Nucleus accumbens (tissue), 56 donors: ENCODE measurements at places on chromosomes 7 and 10.
A peak's percentile ranks its signal among the peaks of the same experiment; 100 is the strongest.

DNA sequence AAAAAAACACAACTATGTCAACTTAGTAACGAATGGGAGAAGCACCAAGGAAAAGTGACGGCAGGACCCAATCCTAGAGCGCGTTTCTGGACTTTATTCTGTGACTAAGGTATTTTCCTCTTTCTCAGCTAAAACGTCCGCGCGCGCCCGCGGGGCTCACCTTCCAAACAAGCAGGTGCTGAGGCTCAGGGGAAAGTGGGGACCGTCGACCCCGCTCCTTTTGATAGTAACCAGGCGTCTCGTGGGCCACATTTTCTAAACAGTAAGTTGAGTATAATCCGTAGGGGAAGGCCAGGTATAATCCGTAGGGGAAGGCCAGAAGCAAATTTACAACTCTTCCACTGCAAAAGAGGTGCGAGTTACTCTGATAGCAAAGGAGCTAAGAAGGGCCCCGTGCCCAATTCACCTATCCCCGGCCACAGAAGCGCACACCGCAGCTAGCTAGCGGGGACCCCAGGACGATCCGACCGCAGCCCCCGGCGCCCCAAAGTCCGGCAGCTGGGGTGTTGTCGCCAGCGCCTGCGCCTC is 743 bp downstream of the MKI67 start:
- DNase-seq = no peak

GRCh38 chr7:6278749-6279310 is 6.4 kb upstream of the CYTH3 start:
- DNase-seq = no peak

DNA sequence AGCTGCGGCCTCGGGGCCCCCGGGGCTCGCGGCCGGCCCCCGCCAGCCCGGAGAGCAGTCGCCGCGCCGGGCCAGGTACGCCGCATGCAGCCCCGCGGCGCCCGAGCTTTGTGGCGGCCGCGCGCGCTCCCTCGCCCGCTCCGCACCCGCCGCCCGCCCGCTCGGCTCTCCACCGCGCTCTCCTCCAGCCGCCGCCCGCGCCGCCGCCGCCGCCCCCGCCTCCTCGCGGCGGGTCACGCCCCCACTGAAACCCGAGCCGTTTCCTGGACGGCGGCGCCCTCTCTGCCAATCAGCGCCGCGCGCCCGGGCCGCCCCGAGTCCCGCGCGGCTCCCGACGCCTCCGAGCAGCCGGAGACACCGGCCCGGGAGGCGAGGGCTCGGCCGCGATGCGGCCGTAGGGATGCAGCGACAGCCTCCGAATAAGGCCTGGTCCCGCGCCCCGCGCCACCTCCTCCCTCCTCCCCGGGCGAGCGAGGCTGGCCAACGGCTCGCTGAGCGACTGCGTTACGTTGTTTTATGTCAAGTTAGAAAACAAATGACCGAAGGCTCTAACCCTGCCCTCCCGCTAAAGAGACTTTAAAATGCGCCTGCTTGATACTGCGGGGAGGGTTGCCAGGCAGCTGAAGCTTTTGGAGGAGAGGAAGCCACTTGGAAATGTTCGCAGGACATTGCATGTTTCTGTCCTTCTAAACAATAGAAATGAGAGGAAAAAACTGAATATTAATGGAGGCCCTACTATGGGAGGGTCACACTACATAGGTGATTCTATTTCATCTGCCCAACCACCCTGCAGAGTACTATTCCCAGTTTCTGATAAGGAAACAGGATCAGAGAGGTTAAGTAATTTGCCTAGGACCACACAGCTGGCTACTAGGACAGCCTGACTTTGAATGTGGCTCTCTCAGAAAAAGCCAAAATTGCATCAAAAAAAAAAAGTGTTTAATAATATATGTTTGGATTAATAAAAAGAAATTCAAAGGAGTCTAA is at the start of gene FGFR2:
Gene FGFR2 (minus strand): TSS at position 182 of the 987 bp plus-strand sequence. CDS start 4,627 bp downstream, outside the sequence.
- peak; percentile 60 for DNase-seq

DNA sequence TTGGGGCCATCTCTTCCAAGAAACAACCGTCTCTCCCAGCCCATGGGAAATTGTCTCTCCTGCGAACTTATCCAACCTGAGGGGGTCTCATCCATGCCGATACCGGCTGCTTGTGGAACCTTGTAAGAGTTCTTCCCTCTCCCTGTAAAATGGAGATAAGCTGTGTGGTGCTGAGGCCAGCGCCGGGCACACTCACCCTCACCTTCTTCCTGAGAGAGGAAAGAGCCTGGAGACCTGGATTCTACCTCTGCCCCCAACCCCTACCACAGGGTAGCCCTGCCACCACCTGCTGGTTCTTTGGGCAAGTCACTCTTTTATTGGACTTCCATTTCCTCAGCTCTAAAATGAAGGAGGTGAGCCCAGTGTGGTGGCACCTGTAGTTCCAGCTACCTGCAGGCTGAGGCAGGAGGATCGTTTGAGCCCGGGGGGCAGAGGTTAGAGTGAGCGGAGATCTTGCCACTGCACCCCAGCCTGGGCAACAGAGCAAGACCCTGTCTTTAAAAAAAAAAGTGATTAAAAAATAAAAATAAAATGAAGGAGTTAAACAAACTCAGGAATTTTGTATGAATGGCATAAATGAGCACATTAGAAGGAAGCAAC is 38.4 kb upstream of the PSAP start:
- no peak for DNase-seq

DNA sequence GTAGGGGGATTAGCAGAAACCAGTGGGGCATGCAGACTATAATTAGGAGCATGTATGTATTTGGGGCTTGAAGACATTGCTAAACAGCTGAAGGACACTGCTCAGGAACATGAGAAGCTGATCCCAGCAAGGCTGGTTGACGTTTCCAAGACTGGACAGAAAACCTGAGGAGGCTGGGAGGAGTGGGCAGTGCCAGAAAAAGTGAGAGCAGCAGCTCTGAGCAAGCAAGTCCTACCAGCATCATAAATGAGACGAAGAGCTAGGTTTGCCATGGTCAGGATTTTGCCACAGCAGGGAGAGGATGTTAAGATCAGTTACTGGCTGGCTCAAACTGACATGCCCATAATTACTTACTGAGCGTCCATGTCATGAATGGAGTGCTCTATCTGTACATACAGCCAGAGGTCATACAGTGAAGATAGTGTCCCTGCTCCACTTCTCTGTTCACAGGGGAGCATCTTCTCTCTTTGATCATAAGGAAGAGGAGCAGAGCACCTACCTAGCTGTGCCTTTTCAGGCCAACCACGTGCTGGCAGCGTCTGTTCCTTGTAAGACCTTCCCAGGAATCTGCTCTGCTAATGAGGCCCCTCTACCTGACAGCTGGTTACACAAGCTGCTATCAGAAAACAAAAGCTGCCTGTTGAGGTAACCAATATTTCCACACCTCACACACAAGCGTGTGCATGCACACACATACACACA is 44.7 kb downstream of the PDE1C start:
- no peak for DNase-seq

- DNase-seq = no peak
These were observed 334.4 kb downstream of the GPR158 start for GRCh38 chr10:25509151-25509550.
